ENCODE measurements at places on chromosomes 3 and 15.

DNA sequence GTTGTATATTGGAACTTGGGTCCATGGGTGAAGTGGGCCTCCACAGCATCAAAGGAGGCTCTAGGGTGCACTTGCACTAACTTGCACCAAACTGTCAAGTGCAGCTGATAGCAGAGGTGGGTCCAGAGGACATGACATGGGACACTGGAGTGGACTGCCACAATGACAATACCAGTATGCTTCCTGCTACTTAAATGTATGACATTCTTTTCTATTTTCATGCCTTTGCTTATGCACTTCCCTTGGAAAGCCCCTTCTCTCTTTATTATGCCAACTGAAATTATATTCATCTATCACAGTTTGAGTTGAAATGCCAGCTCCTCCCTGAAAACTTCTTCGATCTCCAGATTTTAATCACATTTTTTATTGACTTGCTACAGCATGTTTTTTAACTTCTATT lies 101.8 kb downstream of the CFAP20DC start:
- DNase-seq, result no peak

- DNase-seq, result no peak
Measured at GRCh38 chr3:4907050-4907449, 72.2 kb upstream of the BHLHE40 start.

GRCh38 chr3:140902791-140903190 lies 38.8 kb upstream of the SLC25A36 start:
- no peak for DNase-seq

DNA sequence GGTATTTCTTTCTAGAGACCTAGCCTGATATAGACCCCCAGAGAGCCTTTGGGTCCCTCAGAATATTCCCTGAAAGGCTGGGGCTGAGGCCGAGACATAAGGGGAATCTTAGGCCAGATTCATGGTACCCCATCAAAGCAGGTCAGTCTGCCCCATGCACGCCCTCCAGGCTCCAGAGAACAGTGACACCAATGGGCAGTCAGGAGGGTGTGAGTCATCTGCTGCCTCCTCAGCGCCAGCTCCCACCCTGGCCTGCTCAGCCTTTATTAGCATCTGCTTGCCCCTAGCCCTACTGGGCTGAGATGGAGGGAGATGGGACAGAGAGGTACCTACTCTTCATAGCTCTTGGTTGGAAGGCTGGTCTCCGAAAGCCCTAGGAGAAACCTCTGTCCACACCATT lies 14.3 kb upstream of the CAMKV start:
- DNase-seq, result no peak

- DNase-seq, result no peak
Measured at GRCh38 chr15:91534235-91534634, 319.3 kb upstream of the SLCO3A1 start.

GRCh38 chr3:171446801-171447578 lies 13.2 kb downstream of the TNIK start:
- no peak for DNase-seq

DNA sequence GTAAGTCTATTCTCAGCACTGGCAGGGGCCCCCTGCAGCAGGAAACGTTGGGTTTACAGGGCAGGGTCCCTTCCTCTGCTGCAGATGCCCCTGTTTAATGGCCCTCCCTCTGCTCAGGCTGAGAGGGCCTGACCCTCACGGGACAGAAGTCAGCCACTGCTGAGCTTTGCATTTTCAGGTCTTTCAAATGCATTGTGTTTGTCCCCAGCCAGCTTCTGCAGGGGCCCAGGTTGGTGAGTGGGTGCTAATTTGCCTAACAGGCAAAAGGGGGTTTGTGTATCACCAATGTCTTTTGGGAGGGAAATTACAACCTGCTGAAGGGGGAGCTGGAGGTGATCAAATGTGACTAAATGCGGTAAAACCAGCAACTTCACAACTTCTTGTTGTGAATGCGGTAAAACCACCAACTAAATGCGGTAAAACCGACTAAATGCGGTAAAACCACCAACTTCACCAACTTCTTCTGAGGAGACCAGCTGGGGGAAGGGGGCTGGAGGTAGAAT lies 44.8 kb upstream of the UBE2E1 start:
- DNase-seq, result no peak

- DNase-seq, result no peak
Measured at GRCh38 chr3:103927896-103928295, 1438.8 kb upstream of the ALCAM start.

DNA sequence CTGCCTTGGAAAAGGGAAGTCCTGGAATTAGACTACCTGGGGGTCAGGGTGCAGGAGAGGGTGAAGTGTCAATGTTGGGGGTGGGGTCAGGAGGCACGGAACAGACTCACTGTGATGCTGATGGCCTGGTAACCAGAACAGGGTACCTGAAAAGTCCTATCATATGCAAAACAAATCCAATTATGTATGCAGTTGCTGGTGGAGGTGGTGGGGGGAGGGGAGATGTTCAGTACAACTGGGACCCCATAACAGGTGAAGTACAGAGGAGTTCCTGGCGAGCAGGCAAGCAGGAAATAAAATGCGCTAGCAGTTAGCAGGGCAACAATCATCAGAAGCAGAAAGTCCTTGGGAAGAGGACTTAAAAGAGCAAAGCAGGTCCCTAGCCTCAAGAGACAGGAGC lies 4.2 kb upstream of the KATNBL1 start:
- no peak for DNase-seq

- DNase-seq, result no peak
Measured at GRCh38 chr15:63831041-63831440, 2.7 kb downstream of the HERC1 start.

DNA sequence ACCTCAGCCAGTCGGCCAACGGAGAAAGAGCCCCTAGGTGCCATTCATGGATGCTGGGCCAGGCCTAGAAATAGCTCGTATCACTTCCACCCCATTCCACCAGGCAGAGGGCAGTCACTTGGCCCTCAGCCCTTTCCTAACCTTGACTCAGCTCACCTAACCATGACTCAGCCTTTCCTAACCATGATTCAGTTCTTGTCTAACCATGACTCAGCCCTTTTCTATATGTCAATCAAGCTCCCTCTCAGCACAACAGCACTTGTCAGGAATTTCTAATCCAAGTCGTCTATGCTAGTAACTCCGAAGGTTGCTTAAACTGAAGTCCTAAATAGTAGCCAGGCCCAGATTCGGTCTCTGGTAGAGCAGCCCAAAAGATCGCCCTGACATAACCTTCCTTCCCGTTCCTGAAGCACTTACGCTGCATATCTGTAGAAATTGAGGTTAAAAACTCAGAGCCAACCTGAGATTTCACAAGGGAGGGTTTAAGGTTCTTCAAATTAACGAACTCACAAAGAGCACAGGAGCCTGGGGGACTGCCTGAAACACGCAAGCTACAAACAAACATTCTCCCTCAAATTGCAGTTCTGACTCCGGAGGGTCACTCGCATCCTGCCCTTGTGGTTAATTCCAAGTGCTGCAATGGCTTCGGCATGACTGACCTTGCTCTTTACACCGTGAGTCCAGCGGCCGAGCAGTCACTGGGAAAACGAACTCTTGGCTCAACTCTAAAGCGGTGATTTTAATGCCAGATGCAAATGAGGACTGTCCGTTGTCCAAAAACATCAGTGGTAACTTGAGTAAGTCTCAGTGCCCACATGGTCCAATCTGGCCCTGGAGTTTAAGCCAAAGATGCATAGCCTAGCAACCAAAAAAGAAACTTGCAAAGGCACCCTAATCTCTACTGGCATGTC lies 99.9 kb downstream of the ADAMTS17 start:
- DNase-seq, result no peak

GRCh38 chr3:22966349-22966748 lies 236.8 kb upstream of the UBE2E2 start:
- DNase-seq, result no peak

DNA sequence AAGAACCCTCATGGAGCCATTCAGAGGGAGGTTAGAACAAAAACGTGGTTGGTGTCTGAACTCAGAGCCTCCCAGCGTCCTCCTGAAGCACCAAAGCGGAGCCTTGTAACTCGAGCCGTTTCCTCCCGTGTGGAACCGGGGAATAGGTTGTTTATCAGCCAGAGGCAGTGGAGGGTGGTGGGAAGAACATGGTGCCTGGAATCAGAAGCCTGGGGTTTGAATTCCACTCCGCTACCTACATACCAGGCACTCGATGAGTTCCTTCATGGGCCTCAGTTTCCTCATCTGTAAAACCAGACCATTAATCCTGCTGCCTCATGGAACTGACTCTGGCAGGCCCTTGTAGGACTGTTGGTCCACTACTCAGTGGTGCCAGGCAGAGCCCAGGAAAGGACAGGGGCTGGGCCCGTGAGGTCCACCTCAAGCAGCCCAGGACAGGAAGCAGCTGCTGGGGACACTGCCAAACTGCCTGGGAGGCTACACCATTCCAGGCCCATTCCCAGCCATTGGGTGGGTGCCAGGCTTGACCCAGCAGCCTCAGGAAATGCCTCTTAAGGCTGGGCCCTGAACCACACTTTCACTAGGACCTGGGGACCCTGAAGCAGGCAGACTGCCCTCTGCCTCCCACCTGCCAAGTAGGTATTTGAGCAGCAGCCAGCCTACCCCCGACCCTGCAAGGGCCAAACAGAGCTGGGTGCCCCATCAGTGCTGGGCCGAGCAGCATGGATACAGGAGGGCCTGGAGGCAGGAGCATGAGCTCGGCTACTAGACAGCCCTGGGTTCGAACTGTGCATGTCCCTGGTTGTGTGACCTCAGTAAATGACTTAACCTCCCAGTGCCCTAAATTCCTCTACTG lies 33.4 kb downstream of the PRKCD start:
- DNase-seq, result no peak

GRCh38 chr3:189171707-189172106 lies at the start of gene TPRG1:
Gene TPRG1, plus strand, starts transcription at chr3:189171971. Its CDS starts 35,414 bp downstream, at chr3:189207385.
- no peak for DNase-seq

DNA sequence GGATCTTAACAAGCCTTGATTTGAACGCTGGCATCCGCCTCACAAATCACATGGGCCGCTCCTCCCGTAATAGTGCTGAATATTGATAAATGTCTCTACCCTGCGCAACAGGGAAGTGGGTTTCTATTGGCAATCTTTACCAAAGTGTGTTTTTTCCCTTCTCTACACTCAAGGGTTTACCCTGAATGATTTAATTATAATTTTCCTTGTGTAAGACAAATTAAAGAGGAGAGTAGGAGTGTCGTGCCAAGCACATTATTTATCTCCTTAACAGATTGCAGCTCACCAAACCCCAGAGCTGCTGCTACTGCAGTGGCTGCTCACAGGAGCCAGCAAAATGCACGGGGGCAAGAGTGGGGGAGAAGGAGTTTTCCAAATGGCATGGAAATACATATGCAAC lies 545.8 kb downstream of the FOXP1 start:
- DNase-seq, result no peak

- no peak for DNase-seq
Measured at GRCh38 chr3:147409143-147410115, at the start of gene ZIC1. Gene ZIC1, plus strand, starts transcription at chr3:147409365. Its CDS starts 748 bp downstream, at chr3:147410113.

GRCh38 chr3:71570546-71570945 lies 13.0 kb downstream of the FOXP1 start:
- no peak for DNase-seq

- DNase-seq, result no peak
Measured at GRCh38 chr15:84967380-84967779, 14.3 kb upstream of the PDE8A start.
